Neural crest cell (in vitro differentiated cells): ENCODE measurements at places on chromosomes 2 and 18.
A peak's percentile ranks its signal among the peaks of the same experiment; 100 is the strongest.

DNA sequence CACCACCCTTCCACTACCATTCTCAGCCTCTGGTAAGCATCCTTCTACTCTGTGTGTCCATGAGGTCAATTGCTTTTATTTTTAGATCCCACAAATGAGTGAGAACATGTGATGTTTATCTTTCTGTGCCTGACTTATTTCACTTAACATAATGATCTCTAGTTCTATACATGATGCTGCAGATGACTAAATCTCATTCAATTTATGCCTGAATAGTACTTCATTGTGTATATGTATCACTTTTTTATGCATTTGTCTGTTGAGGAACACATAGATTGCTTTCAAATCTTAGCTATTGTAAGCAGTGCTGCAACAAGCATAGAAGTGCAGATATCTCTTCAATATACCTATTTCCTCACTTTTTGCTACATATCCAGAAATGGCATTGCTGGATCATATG is 733.3 kb downstream of the SUCLG1 start:
- DNase-seq: no peak

- DNase-seq: no peak
Observed at GRCh38 chr18:71809711-71810110, 734.4 kb downstream of the CBLN2 start.

GRCh38 chr2:63425079-63425416 is 163.2 kb downstream of the WDPCP start:
- no peak for DNase-seq

- peak; percentile 56 for DNase-seq
Observed at GRCh38 chr2:170715062-170715931, at the start of gene SP5. TSS of gene SP5 (plus strand) at chr2:170715337. CDS start at chr2:170715513, 176 bp downstream.

GRCh38 chr2:16411788-16412187 is 253.8 kb downstream of the CYRIA start:
- DNase-seq: no peak

DNA sequence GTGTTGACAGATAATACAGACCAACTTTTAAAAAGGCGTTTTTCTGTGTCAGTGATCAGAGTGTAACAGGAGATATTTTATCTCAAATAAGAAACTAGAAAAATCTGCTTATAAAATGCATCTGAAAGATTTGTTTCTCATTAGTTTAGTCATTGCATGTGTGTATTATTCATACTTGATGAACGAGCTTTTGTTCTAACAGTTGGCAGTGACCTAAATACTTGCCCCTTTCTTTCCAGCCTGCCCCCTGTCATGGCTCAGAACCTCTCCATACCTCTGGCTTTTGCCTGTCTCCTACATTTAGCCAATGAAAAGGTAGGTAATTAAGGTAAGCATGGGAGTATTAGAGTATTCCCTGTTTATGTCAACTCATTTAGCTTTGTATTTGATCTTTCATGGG is 33.6 kb downstream of the NCAPH start:
- DNase-seq: no peak

- no peak for DNase-seq
Observed at GRCh38 chr2:133972786-133973185, 281.1 kb upstream of the MGAT5 start.

- DNase-seq: no peak
Observed at GRCh38 chr2:228493852-228494251, 312.4 kb upstream of the SPHKAP start.

DNA sequence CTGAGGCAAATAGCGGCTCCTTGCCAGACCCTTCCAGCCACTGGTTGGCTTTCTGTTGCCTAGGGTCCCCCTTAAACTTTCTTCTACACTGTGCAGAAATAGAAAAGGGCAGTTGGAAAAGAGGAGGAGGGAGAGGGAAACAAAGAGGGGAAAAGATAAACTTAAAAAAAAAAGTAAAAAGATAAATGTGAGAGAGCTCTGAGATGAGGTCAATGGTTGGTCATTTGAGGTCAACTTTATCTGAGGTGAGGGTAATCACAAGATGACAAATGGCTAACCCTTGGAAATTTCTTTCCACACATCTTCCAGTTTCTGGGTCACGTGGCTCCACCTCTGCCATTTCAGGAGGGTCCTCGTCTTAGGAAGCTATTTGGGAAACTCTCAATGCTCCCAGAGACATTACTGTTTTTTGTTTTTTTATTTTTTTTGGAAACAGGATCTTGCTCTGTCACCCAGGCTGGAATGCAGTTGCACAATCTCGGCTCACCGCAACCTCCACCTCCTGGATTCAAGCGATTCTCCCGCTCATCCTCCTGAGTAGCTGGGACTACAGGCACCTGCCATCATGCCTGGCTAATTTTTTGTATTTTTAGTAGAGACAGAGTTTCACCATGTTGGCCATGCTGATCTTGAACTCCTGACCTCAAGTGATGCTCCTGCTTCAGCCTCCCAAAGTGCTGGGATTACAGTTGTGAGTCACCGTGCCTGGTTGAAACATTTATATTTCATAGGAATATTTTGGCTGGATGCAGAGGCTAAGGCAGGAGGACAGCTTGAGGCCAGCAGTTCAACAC is 199.9 kb downstream of the TGIF1 start:
- no peak for DNase-seq

DNA sequence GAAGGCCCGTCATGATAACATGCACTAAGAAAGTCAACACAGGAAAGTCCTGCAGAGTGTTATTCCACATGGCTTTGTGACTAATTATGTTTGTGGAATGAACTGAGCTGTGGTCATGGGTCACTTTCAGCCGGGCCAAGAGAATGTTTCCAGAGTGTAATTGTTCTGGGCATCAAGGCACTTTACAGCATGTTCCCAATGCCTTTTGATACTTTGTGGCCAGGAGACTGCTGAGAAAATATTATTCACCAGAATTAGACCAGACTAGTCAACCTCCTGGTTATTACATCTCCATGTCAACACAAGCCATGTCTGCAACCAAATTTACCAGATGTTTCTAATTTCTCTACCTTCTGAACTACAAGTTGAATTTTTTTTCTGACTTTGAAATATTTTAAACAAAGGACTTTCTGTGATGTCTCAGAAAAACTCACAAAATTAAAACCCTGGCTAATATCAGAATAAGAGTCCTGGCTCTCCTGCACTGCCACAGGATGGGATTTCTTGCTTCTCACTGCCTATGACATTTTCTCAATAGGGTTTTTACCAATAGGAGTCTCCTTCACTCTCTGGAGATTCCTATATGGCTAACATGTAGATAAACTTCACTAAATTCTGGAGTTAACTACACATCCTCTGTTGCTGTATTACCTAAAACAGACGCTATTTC is 90.6 kb upstream of the WDR75 start:
- DNase-seq: no peak

- DNase-seq: no peak
Observed at GRCh38 chr2:172763079-172763478, 27.4 kb downstream of the RAPGEF4 start.

GRCh38 chr2:238066218-238066617 is 5.4 kb downstream of the SCLY start:
- DNase-seq: no peak

DNA sequence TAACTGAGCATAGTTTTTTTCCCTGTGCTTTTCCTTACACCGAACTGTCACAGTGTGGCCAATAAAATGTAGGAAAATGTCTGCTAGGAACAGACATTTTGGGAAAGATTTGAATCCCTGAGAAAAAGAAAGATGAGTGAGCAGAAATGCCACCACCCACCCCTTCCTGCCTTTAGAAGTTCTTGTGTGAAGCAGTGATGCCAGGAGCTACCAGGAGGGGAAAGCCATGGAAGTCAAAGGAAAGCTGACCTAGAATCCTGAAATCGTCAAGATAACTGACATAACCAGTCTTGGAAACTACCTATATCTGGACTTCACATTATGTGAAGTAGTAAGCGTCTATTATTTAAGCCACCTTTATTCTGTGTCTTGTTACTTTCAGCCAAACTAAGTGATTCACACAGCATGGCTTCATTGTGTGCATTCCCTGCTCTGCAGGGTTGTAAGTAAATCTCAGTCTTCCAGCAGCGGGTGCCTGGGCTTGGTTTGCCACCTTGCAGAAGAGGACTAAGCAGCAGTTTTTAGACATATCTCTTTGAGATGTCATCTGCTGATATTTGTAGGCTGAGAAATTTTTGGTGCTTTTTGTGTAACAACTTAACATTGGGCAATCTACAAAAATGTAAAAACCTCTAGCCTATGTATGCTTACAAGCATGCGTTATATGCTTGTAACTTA is 11.2 kb upstream of the SPRED2 start:
- DNase-seq: no peak

DNA sequence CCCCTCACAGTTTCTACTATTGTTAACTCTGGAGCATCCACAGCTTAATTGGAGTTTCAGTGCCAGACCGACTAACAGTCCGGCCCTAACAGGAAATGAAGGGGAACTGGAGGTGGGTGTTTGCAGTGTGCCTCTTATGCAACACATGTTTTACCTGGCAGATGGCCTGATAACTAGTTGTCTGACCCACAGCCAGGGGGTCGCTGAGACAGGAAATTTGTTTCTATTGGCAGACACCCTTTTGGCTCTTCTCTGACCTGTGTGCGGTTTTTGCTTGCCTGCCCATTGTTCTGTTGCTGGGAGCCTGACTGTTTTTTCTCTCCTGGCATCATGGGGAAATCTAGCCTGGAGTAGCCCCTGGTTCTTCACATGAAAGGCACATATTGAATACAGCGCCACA is 1329.8 kb downstream of the DSC3 start:
- no peak for DNase-seq

DNA sequence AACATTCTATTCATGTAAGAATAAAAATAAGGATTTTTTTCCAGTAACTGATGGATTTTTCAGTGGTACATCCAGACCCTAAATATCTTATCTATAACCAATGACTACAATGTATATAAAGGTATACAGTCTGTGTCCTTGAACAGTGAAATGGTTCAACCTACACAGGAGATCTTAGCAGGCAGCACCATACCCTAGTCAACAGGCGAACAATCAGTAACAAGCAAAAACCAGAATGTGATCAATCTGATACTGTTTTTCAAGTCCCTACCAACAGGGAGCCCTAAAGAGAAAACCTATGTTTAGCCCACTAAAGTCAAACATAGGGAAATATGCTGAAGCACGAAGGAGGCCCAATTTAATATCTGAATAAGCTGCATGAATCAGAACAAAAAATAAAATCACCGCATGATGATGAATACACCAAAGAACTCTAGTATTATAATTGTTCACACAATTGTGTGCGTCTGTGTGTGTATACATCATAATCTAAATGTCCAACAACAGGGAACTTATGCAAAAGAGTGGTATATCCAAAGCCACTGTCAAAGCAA is 26.0 kb downstream of the PTPN2 start:
- DNase-seq: no peak

DNA sequence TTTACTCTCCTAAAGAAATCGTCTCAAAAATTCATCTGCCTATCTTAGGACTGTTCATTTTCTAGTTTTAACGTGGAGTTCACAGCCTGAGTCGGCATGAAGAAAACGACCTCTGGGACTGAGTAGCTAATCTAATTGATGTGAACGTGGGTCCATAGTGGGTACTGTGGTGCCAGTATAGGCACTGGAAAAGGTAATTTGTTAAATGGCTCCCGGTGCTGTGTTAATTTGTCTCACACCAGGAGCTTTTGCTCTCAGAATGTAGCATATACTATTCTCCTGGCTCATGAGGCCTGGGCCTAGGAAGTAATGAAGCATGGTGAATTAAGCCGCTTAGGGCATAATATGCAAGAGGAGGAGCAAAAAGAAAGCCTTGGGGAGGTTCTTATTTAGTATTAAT is 414.4 kb upstream of the NXPH2 start:
- no peak for DNase-seq

- DNase-seq: no peak
Observed at GRCh38 chr18:22411446-22411845, 6.3 kb downstream of the CTAGE1 start.

GRCh38 chr2:15359716-15360531 is 201.2 kb downstream of the NBAS start:
- DNase-seq: no peak

DNA sequence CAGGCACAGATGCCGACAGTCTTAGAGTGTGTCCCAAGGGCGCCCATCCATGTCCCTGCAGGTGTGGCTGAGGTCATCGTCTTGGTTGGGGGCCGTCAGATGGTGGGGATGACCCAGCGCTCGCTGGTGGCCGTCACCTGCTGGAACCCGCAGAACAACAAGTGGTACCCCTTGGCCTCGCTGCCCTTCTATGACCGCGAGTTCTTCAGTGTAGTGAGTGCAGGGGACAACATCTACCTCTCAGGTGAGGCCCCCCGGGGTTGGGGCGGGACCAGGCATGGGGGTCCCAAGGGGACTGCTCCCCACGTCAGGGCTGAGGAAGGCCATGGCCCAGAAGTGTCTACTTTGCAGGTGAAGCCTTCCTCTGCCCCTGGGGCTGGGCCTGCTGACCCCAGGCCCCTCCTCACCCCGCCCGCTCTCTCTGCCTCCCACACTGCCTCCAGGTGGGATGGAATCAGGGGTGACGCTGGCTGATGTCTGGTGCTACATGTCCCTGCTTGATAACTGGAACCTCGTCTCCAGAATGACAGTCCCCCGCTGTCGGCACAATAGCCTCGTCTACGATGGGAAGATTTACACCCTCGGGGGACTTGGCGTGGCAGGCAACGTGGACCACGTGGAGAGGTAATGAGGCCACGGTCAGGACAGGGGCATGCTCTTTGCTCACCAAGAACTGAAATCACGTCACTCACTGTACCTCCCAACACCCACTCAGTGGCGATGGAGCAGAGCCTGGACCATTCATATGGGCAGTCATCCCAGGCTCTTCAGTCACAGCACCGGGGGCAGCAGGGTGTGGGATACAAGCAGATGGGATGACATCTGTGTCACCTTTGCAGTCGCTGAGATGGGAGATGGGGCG is 230.8 kb downstream of the ATAD2B start:
- DNase-seq: no peak

- DNase-seq: no peak
Observed at GRCh38 chr2:26717362-26717761, 24.8 kb downstream of the KCNK3 start.

- no peak for DNase-seq
Observed at GRCh38 chr18:57294547-57294946, 57.8 kb upstream of the ST8SIA3 start.

- DNase-seq: no peak
Observed at GRCh38 chr2:128626760-128627511, 308.3 kb upstream of the HS6ST1 start.

DNA sequence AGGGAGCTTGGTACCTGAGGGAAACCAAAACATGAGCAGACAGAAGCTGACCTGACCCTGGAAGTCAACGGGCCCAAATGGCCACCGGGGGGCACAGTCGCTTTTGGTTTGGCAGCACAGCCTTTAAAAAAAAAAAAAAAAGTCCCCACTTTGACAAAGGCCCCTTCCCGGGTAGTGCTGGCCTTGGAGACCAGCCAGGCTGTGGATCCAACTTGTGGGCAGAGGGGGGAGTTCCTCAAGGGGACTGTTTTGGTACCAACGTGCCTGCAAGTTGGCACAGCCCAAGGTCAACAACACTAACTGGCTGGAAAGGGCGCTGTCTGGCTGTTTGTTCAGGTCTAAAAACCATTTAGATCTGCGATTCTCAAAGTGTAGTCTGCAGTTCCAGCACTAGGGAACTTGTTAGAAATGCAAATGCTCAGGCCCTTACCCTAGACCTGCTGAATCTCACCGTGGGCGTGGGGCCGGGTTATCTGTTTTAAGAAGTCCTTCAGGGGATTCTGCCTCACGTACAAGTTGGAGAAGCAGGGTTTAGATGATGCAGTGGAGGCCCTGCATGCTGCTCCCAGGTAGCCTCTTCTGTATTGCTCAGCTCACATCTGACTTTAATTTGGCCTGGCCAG is 83.0 kb downstream of the LPIN1 start:
- peak; percentile 43 for DNase-seq
